ENCODE measurements at places on chromosomes 4 and X.

GRCh38 chr4:77959566-77960338 is 97.1 kb downstream of the MRPL1 start:
- DNase-seq, result no peak

DNA sequence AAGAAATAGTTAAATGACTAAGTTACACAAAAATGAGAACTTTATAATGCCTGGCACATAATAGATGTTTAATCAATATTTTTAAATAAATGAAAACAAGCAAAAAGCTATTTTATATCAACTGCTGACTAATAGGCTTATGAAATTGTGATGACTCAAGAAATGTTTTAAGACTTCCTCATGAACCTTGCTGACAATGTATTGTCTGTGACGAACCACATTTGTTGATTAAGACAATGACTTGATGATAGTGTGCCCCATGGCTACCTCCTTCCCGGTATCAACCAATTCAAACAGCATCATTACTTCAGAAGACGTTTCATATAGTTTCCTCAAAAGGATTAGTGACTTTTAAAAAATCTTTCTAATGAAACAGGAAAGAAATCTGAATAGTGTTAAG is 7.9 kb downstream of the CXCL6 start:
- DNase-seq, result no peak

- DNase-seq, result peak; percentile 62
These were observed 66.4 kb downstream of the JADE3 start for GRCh38 chrX:46978341-46979291.

DNA sequence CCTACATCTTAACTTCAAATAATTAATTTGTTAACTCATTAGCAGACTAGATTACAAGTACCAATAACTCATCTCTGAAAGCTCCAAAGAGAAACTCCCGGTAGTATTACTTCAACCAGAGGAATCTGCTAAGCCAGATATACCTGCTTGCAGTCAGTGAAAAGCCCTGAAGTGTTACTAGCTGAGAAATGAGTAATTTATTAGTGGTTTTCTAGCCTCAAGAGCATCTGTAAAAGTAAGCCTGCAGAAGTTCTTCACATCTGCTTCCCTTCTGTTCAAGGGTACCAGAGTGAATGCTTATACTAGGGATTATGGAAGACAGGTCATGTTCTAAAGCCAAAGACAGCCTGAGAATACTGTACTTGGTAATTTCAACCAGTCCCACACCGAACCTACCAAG is 34.7 kb downstream of the IRS4 start:
- no peak for DNase-seq

DNA sequence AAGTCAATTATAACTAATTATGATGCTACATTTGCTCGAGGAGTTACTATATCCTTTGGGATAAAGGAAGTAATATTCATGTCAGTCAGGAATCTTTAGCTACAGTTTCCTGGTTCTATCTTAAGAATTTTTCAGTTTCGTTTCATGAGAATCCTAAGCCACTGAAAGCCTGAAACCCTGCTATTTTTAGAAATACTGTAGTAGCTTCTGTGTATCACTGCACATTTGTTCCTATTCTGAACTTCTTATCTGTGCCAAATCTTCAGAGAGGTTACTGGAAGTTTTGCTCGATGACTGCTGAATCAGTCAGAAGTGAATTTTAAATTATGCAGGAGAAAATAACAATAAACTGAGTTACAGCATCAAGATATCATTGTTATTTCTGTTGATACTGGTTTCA is 249.2 kb downstream of the TENM3 start:
- no peak for DNase-seq

- DNase-seq, result no peak
These were observed 16.8 kb downstream of the CD38 start for GRCh38 chr4:15794905-15795304.

- DNase-seq, result no peak
These were observed 4.4 kb upstream of the SMR3A start for GRCh38 chr4:70356185-70356584.

DNA sequence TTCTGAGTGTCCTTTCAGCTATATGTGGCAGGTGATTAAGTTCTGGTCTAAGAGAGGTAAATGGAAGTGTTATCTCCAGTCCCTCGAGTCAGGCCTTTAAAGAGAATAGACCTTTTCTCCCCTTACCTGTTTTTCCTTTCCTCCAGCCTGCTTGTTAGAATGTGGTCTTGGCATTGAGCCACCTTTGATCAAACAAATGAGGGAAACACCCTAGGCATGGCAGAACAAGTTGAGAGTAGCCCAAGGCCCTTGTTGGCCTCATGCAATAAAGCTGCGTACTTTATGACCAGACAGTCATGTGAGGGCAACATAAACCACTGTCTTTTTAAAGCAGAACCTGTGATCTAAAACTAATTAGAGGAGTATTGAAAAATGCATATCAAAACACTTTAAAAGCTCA is 13.2 kb upstream of the IL13RA2 start:
- no peak for DNase-seq

- no peak for DNase-seq
These were observed 138.8 kb downstream of the DTHD1 start for GRCh38 chr4:36420111-36420679.

All from CD4-positive, alpha-beta T cell treated with Interferon gamma for 1 hour (primary cell).